ENCODE measurements at places on chromosomes 12 and 14. TPM values are rescaled to one million over a fixed set of nuclear protein-coding genes. Genes with fewer than 3 reads are reported as not detected.

DNA sequence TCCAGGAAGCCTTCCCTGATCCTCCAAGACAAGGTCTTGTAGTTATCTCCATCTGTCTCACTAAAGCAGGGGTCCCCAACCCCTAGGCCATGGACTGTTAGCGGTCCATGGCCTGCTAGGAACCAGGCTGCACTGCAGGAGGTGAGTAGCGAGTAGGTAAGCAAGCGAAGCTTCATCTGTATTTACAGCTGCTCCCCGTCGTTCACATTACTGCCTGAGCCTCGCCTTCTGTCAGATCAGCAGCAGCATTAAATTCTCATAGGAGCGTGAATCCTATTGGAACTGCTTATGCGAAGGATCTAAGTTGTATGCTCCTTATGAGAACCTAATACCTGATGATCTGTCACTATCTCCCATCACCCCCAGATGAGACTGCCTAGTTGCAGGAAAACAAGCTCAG is 12.4 kb upstream of the NFYB start:
- no peaks in the 10 kb centered on the region for H3K36me3 ChIP-seq
- H3K27me3 ChIP-seq = peaks cover 10% of the 10 kb centered on the region
- no peak overlapping the region for H3K27ac ChIP-seq

- DNase-seq = no peak
- peaks cover 37% of the 10 kb centered on the region for H3K4me1 ChIP-seq
- no peaks in the 10 kb centered on the region for H3K36me3 ChIP-seq
- no peak overlapping the region for H3K4me3 ChIP-seq
- H3K27me3 ChIP-seq = peaks cover 89% of the 10 kb centered on the region
- no peak overlapping the region for H3K27ac ChIP-seq
Measured at GRCh38 chr14:54221971-54222370, 174.8 kb upstream of the CDKN3 start.

DNA sequence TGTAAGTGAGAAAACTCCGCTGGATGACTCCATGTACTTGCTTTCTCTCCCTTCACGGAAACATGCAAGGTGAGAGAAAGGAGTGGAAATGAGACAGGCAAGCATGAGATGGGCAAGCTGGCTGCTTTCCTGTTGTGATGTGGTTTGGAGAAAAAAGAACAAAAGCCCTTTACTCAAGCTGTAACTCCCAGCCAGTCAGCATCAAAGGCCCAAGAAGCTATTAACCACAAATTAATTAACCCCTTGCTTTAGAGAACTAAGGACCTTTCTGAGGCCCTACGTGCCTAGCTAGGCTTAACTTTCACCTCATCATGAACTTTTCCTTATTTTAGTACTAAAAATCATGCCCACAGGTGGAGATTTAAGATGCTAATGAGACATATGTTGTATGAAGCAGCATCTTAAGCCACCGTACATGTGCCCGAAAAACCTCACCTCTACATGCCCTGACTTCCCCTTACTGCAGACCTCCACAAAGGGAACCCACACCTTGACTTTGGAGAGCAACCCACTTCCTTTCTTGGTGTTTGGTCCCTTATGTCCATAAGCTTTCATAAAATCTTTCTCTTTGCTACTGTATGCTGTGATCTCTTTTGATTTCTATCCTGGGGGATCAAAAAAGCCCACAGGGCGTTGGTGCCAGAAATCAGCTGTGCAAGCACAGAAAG is 87.0 kb downstream of the GALNT8 start:
- peaks cover 73% of the 10 kb centered on the region for H3K27me3 ChIP-seq
- H3K36me3 ChIP-seq = peaks cover 7% of the 10 kb centered on the region

DNA sequence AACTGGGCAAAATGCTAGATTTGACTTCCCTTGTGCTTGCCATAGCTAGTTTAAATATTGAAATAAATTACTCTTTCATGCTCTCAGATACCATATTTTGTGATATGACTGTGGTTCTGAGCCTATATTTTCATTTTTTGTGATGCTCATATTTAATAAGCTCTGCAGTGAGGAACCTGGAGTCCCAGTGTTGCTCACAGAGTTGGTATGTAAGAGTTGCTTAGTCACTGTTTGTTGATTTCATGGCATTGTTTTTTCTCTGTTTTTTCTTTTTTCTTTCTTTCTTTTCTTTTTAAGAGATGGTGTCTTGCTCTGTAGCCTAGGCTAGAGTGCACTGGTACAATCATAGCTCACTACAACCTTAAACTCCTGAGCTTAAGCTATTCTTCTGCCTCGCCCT is 750.5 kb upstream of the TMEM132C start:
- no peak overlapping the region for H3K4me3 ChIP-seq
- no peak for DNase-seq
- no peaks in the 10 kb centered on the region for H3K36me3 ChIP-seq
- no peaks in the 10 kb centered on the region for H3K4me1 ChIP-seq
- H3K27me3 ChIP-seq = no peaks in the 10 kb centered on the region

GRCh38 chr12:28237423-28237822 is 47.2 kb downstream of the CCDC91 start:
- no peak for DNase-seq
- H3K4me3 ChIP-seq = no peak overlapping the region
- no peaks in the 10 kb centered on the region for H3K36me3 ChIP-seq
- no peak overlapping the region for H3K27ac ChIP-seq

Gene ACSS3
- total RNA-seq = 15.9 TPM

Gene ACRBP
- 5.0 TPM for total RNA-seq

- H3K4me1 ChIP-seq = no peaks in the 10 kb centered on the region
- no peak overlapping the region for H3K4me3 ChIP-seq
- H3K36me3 ChIP-seq = no peaks in the 10 kb centered on the region
- no peak overlapping the region for H3K27ac ChIP-seq
- DNase-seq = no peak
Measured at GRCh38 chr12:125346362-125346761, 281.1 kb downstream of the AACS start.

DNA sequence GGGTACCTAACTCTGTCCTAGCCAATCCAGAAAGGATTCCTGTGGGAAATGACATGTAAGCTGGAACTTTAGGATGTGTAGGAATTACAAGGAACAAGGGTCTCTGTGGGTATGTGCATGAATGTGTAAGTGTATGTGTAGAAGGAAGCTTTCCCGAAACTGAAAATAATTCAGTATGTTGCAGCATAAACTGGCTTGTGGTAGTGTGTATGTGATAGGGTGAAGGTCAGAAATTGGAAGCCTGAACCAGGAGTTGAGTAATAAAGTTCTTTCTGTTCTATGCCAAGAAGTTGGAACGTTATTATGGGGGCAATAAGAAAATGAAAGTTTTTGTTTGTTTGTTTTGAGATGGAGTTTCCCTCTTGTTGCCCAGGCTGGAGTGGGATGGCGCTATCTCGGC is 323.1 kb upstream of the KITLG start:
- H3K27ac ChIP-seq = no peak overlapping the region
- no peaks in the 10 kb centered on the region for H3K36me3 ChIP-seq
- H3K4me1 ChIP-seq = no peaks in the 10 kb centered on the region
- DNase-seq = no peak
- no peaks in the 10 kb centered on the region for H3K27me3 ChIP-seq

Gene NR1H4
- total RNA-seq = not detected

- H3K36me3 ChIP-seq = no peaks in the 10 kb centered on the region
- H3K27ac ChIP-seq = peak overlapping the region; percentile 68
- DNase-seq = peak; percentile 83
- H3K27me3 ChIP-seq = peaks cover 15% of the 10 kb centered on the region
- no peak overlapping the region for H3K4me3 ChIP-seq
Measured at GRCh38 chr14:23120541-23121251, 1.6 kb upstream of the CEBPE start.

Gene CCDC177
- total RNA-seq = 0.22 TPM

- peaks cover 42% of the 10 kb centered on the region for H3K27me3 ChIP-seq
- DNase-seq = no peak
- H3K4me1 ChIP-seq = no peaks in the 10 kb centered on the region
- no peak overlapping the region for H3K4me3 ChIP-seq
- no peak overlapping the region for H3K27ac ChIP-seq
- H3K36me3 ChIP-seq = no peaks in the 10 kb centered on the region
Measured at GRCh38 chr12:4044736-4045730, 171.8 kb upstream of the PARP11 start.

Gene ABCD4
- total RNA-seq = 155 TPM

Gene GALNT8
- 15.6 TPM for total RNA-seq

- DNase-seq = no peak
- peaks cover 11% of the 10 kb centered on the region for H3K4me1 ChIP-seq
- no peak overlapping the region for H3K27ac ChIP-seq
- peaks cover 9% of the 10 kb centered on the region for H3K36me3 ChIP-seq
- no peak overlapping the region for H3K4me3 ChIP-seq
Measured at GRCh38 chr12:16562435-16562834, 43.5 kb downstream of the LMO3 start.

DNA sequence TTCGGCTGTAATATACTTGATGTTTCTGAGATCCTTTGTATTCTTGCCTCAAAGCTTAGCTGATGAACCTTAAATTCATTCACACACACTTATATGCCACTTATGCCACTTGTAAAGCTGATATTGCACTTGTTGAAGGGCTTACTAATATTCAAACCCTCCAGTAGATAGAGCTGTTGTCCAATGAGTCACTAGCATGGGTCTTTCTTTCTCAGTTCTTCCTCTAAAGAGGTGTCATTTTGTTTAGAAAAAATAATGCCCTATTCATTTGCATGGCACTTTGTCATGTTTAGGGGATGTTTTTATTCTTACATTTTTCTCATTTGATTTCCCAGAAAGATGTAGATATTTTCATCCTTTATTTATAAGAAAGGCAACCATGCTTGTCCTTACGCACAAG is 56.4 kb downstream of the MON2 start:
- no peaks in the 10 kb centered on the region for H3K27me3 ChIP-seq
- no peak for DNase-seq
- H3K4me3 ChIP-seq = no peak overlapping the region
- H3K27ac ChIP-seq = peak overlapping the region; percentile 78
- H3K4me1 ChIP-seq = peaks cover 40% of the 10 kb centered on the region

GRCh38 chr14:23555882-23556699 is at the start of gene THTPA:
Gene THTPA, plus strand, starts transcription at chr14:23556271. Its CDS starts 487 bp downstream, at chr14:23556758.
- DNase-seq = peak; percentile 81
- peaks cover 7% of the 10 kb centered on the region for H3K36me3 ChIP-seq
- H3K4me3 ChIP-seq = peak within 1 kb of the TSS; percentile 93
- H3K27me3 ChIP-seq = no peaks in the 10 kb centered on the region
- peaks cover 20% of the 10 kb centered on the region for H3K4me1 ChIP-seq

Gene RBM19
- 39.4 TPM for total RNA-seq

GRCh38 chr14:90319173-90319572 is 12.6 kb downstream of the NRDE2 start:
- H3K27ac ChIP-seq = no peak overlapping the region
- H3K4me3 ChIP-seq = no peak overlapping the region
- H3K27me3 ChIP-seq = no peaks in the 10 kb centered on the region
- no peak for DNase-seq
- H3K4me1 ChIP-seq = peaks cover 14% of the 10 kb centered on the region
- peaks cover 28% of the 10 kb centered on the region for H3K36me3 ChIP-seq

Gene PDE3A
- 121 TPM for total RNA-seq

Gene ACSM4
- total RNA-seq = not detected

Gene IRAK3
- total RNA-seq = 0.02 TPM

GRCh38 chr12:57549909-57550640 is at the start of gene KIF5A:
Gene KIF5A, plus strand, starts transcription at chr12:57550044. Its CDS starts 228 bp downstream, at chr12:57550272.
- H3K4me1 ChIP-seq = peaks cover 16% of the 10 kb centered on the region
- DNase-seq = peak; percentile 34
- no peaks in the 10 kb centered on the region for H3K36me3 ChIP-seq
- H3K4me3 ChIP-seq = peak within 1 kb of the TSS; percentile 66
- H3K27me3 ChIP-seq = peaks cover 70% of the 10 kb centered on the region

DNA sequence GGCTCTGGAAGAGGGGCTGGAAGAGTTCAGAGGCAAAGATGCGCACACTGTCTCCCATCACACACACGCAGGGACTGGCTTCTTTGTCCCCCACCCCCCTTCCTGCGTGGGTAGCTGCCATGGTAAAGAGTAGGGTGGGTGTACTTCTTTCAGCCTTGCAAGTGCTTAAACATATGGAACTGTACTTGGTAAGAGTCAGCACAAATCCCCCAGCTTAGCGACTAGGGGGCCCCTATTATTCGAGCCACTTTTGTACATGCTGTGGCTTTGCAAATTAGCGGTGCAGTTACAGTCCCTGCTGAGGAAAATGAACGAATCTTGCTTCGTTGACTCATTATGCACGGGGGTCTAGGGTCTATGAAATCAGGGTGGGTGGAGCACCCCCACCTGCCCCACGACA is 123.8 kb downstream of the AACS start:
- peaks cover 2% of the 10 kb centered on the region for H3K4me1 ChIP-seq
- DNase-seq = no peak
- no peak overlapping the region for H3K27ac ChIP-seq

DNA sequence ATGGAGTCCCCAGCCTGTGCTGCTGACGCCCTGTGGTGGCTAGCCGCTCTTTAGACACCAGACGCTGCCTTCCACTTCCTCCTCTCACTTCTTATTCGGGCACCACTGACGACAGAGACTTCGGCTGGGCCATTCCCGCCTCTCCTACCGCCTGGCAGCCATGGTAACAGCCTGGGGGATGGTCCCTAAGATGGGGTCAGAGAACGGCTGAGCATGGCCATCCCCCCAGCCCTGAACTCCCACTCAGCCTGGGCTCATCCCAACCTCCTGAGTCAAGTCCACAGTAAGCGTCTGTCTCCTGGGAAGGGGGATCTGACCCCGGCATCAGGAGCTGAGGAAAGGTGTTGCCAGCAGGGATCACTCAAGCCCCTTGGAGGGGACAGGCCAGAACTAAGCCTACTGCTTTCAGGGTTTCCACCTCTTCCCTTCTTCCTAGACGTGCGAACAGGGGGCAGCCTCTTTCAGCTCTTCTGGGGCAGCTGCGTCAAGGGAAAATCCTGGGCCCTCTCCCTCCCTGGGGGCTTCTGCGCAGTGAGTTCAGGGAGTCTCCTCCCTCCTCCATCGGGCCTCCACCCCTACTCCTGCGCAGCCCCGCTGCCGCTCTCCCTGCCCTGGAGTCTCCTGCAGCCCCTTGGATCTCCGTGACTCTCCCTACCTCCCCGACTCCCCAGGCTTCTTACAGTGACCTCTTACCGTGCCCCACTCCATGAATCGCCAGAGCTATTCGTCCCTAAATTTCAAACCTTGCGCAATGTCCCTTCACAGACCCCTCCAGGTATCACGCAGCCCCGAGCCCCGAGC is 643 bp upstream of the TAMALIN start:
- H3K4me3 ChIP-seq = peak overlapping the region; percentile 82
- DNase-seq = no peak
- H3K27ac ChIP-seq = peak overlapping the region; percentile 86
- peaks cover 28% of the 10 kb centered on the region for H3K27me3 ChIP-seq
- peaks cover 1% of the 10 kb centered on the region for H3K36me3 ChIP-seq
- peaks cover 14% of the 10 kb centered on the region for H3K4me1 ChIP-seq

Gene CCDC60
- total RNA-seq = 23.4 TPM

DNA sequence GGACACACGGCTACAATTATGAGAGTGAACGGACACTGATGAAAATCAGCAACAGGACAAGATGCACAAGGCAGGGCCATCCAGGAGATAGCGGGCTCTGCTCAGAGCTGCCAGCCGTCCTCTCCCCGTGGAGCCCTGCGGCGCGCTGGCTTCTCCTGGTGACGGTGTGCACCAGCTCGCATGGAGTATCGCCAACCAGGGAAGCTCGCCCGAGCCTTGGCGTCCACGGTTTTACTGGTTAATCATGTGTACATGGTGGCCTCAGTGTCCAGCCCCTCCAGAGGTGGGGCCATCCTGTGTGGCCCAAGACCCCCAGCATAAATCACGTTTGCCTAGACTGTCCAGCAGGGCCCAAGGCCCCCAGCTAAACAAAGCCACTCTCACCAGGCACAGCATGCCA is 31.2 kb upstream of the DYNC1H1 start:
- H3K36me3 ChIP-seq = no peaks in the 10 kb centered on the region
- no peak for DNase-seq
- peaks cover 5% of the 10 kb centered on the region for H3K4me1 ChIP-seq
- H3K27me3 ChIP-seq = peaks cover 3% of the 10 kb centered on the region

Gene SLC39A2
- not detected for total RNA-seq

Gene PGF
- 3.5 TPM for total RNA-seq

Gene PTPN11
- total RNA-seq = 77.3 TPM

Gene PAH
- 17.4 TPM for total RNA-seq

Data from progenitor cell of endocrine pancreas (in vitro differentiated cells).